Ascending aorta (tissue), 2 donors: ENCODE measurements at places on chromosomes 16 and 17.

- DNase-seq = no peak
- H3K36me3 ChIP-seq = no peaks in the 10 kb centered on the region
These were observed 128.5 kb upstream of the GSE1 start for GRCh38 chr16:85484347-85485300.

- H3K4me3 ChIP-seq = no peak overlapping the region
- H3K27ac ChIP-seq = no peak overlapping the region
- H3K27me3 ChIP-seq = peaks cover 18% of the 10 kb centered on the region
- DNase-seq = no peak
- H3K36me3 ChIP-seq = no peaks in the 10 kb centered on the region
These were observed 4.6 kb downstream of the UTS2R start for GRCh38 chr17:82376042-82376730.

DNA sequence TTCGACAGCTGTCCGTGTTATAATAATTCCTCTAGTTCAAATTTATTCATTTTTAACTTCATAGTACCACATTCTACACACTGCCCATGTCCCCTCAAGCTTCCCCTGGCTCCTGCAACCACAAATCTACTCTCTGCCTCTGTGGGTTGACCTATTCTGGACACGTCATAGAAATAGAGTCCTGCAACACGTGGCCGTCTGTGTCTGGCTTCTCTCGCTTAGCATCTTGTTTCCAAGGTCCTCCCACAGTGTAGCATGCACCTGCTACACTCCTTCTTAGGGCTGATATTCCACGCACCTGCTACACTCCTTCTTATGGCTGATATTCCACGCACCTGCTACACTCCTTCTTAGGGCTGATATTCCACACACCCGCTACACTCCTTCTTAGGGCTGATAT lies 16.5 kb downstream of the SCGB1C2 start:
- no peak overlapping the region for H3K4me3 ChIP-seq
- H3K27ac ChIP-seq = no peak overlapping the region
- no peaks in the 10 kb centered on the region for H3K27me3 ChIP-seq
- no peaks in the 10 kb centered on the region for H3K36me3 ChIP-seq

- DNase-seq = no peak
- no peaks in the 10 kb centered on the region for H3K36me3 ChIP-seq
- H3K4me3 ChIP-seq = no peak overlapping the region
- no peaks in the 10 kb centered on the region for H3K27me3 ChIP-seq
These were observed 104.6 kb downstream of the SEC14L1 start for GRCh38 chr17:77245162-77245926.

DNA sequence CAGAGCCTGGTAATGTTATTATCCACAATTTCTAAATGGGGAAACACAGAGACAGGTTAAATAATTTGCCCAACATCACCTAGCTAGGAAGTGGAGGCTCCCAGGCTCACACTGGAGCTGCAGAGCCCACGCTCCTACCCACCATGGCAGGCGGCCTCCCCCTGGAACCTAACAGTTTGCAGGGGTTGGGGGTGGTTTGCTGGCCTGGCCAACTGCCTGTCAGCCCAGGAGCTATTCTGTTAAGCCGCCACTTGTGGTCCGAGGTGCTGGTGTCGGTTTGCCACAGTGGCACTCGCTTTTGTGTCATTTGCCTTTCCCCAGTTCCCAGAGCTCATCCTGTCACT lies 3.6 kb downstream of the PRCD start:
- no peak overlapping the region for H3K4me3 ChIP-seq
- peaks cover 7% of the 10 kb centered on the region for H3K4me1 ChIP-seq
- no peaks in the 10 kb centered on the region for H3K36me3 ChIP-seq
- no peak for DNase-seq

GRCh38 chr17:44281570-44281969 lies 13.6 kb upstream of the SLC4A1 start:
- DNase-seq = no peak
- no peak overlapping the region for H3K27ac ChIP-seq
- no peaks in the 10 kb centered on the region for H3K36me3 ChIP-seq
- no peaks in the 10 kb centered on the region for H3K4me1 ChIP-seq
- H3K4me3 ChIP-seq = no peak overlapping the region

- H3K36me3 ChIP-seq = no peaks in the 10 kb centered on the region
- H3K4me1 ChIP-seq = no peaks in the 10 kb centered on the region
- H3K27ac ChIP-seq = no peak overlapping the region
- no peak for DNase-seq
These were observed 45.0 kb downstream of the KCNJ16 start for GRCh38 chr17:70119983-70120382.

GRCh38 chr16:86227801-86228200 lies 282.5 kb upstream of the FOXF1 start:
- DNase-seq = no peak
- H3K4me1 ChIP-seq = no peaks in the 10 kb centered on the region
- no peak overlapping the region for H3K27ac ChIP-seq

GRCh38 chr17:69143683-69144231 lies 2.1 kb upstream of the ABCA6 start:
- H3K36me3 ChIP-seq = no peaks in the 10 kb centered on the region
- no peak overlapping the region for H3K27ac ChIP-seq
- no peaks in the 10 kb centered on the region for H3K4me1 ChIP-seq
- no peaks in the 10 kb centered on the region for H3K27me3 ChIP-seq
- no peak overlapping the region for H3K4me3 ChIP-seq

DNA sequence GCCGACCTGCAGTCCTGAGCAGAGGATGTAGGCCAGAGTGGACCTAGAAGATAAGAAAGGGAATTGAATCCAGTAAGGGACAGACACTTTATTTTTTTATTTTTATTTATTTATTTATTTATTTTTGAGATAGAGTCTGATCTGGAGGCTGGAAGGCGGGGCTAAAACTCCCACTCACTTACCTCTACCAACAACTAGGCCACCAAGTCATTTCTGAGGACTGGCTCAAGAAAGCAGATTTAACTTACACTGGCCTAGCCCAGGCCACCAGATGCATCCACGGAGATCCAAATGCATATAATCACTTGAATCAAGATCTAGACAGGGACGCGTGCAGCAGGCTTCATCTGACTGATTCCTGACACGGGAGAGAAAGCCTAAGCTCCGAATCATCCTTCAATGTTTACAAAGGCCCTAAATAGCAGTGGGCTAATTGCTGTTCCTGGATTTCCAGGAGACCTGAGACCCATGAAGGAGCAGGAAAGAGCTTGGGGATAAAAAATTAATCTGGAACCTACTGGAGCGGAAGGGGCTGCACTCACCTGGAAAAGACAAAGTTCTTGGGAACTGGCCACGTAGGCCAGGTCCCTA lies 1.1 kb upstream of the ALOX12 start:
- no peak for DNase-seq
- no peaks in the 10 kb centered on the region for H3K27me3 ChIP-seq

GRCh38 chr16:23482778-23483177 lies 27.5 kb downstream of the GGA2 start:
- no peak overlapping the region for H3K4me3 ChIP-seq
- H3K36me3 ChIP-seq = peaks cover 97% of the 10 kb centered on the region
- no peaks in the 10 kb centered on the region for H3K27me3 ChIP-seq
- H3K4me1 ChIP-seq = no peaks in the 10 kb centered on the region
- no peak overlapping the region for H3K27ac ChIP-seq

DNA sequence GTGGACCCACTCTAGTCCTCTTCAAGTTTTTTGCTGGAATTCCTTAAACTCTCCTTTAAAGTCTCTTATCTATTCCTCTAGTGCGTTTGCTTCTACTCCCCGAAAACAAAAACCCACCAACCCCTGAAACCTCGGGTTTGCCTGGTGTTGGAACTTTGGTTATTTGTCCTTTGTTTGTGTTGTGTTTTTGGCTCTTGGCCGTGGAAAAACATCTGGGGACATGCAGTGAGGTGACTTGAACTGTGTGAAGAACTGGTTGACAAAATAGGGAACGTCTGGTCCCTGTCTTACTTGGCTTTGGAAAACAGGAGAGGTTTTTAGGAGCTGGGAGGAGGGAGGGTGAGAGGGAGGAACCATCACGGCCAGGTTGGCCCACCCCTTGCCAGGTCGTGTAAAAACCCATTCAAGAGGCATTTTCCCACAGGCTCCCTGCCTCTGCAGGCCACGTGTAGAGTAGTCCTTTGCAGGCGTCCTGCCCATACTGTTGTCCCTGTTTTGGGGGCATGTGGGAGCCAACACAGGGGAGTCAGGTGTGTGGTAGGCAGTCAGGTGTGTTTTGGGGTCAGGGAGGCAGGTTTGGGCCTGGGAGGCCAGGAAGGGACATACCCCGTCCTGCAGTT lies 169.3 kb downstream of the RAB11FIP4 start:
- H3K4me1 ChIP-seq = peaks cover 6% of the 10 kb centered on the region
- H3K27ac ChIP-seq = peak overlapping the region; percentile 93
- no peak for DNase-seq

DNA sequence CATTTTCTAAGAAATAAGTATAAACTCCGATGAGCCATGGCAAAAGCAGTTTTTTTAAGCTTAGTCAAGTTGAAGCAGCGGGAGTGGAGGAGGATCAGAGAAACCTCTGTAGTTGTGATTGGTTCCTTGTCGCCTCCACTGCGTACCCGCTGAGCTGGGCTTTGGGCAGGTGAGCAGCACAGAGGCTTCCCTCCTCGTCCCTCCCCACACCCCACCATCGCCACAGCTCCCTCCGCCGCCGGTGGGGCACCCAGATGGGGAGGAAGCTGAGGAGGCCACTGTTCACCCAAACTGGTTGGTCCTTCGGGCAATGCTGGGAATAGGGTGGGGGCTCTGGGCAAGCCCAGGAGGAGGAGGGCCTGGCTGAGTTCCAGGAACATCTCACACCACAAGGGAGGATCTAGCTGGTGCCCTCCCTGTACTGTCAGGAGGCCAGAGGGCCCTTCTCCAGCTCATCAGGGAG lies 5.2 kb upstream of the MRPL38 start:
- no peak overlapping the region for H3K27ac ChIP-seq
- no peak for DNase-seq

DNA sequence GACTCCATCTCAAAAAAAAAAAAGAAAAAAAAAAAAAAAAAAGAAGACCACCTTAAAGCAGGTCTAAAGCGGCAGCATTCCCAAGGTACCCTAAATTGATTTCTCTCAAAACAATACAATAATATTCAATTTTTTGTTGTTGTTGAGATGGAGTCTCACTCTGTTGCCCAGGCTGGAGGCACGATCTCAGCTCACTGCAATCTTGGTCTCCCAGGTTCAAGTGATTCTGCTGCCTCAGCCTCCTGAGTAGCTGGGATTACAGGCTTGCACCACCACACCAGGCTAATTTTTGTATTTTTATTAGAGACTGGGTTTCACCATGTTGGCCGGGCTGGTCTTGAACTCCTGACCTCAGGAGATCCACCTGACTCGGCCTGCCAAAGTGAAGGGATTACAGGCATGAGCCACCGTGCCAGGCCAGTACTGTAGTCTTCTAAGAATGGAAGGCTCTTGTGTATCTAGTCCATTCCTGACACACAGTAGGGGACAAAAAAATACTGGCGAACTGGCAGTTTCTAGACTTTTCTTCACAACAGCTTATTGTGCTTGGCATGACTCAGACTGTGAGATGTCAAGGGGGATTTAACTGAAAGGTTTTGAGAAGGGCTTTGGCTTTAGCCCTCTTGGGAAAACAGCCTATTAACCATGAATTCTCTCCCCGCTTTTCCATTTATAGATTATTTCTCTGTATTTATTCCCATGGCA lies 17.3 kb downstream of the CDR2 start:
- H3K27ac ChIP-seq = peak overlapping the region; percentile 53
- H3K36me3 ChIP-seq = peaks cover 2% of the 10 kb centered on the region
- no peak for DNase-seq
- H3K4me3 ChIP-seq = no peak overlapping the region
- H3K4me1 ChIP-seq = no peaks in the 10 kb centered on the region

DNA sequence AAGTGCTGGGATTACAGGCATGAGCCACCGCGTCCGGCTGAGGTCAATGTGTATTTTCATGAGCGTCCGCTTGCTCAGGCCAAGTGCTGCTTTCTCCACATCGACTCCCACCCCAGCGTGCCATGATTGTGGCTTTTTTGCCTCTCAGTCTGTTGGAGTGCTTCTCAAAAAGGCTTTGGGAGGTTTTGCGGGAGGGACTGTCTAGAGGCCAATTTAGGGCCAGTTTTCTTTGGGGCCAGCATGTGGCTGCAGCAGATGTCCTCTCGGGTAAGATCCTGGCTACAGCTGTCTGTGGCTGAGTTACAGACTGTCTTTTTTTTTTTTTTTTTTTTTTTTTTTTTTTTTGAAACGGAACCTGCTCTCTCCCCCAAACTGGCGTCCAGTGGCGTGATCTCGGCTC lies 6.5 kb downstream of the C16orf90 start:
- H3K4me3 ChIP-seq = no peak overlapping the region
- no peak overlapping the region for H3K27ac ChIP-seq
- no peaks in the 10 kb centered on the region for H3K27me3 ChIP-seq
- peaks cover 42% of the 10 kb centered on the region for H3K36me3 ChIP-seq

DNA sequence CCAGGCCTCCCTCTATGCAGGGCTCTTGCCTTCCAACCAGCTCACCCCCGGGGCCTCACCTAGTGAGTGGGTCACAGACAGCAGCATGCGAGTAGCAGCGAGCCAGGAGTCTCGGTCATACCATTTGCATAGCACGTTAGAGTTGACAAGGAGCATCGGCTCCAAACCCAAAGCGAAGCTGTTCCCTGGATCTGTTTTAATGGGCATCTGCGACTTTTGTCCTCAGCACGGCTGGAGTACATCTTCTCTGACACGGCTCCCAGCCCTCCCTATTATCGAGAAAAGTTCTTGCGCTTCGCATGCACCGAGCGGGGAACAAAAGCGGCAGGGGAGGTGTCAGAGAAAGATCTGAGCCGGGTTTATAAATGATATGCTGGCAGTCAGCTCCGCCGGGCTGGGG lies 253.3 kb downstream of the MAF start:
- H3K27me3 ChIP-seq = no peaks in the 10 kb centered on the region
- no peaks in the 10 kb centered on the region for H3K4me1 ChIP-seq
- no peak overlapping the region for H3K4me3 ChIP-seq
- no peak for DNase-seq
- H3K36me3 ChIP-seq = no peaks in the 10 kb centered on the region

DNA sequence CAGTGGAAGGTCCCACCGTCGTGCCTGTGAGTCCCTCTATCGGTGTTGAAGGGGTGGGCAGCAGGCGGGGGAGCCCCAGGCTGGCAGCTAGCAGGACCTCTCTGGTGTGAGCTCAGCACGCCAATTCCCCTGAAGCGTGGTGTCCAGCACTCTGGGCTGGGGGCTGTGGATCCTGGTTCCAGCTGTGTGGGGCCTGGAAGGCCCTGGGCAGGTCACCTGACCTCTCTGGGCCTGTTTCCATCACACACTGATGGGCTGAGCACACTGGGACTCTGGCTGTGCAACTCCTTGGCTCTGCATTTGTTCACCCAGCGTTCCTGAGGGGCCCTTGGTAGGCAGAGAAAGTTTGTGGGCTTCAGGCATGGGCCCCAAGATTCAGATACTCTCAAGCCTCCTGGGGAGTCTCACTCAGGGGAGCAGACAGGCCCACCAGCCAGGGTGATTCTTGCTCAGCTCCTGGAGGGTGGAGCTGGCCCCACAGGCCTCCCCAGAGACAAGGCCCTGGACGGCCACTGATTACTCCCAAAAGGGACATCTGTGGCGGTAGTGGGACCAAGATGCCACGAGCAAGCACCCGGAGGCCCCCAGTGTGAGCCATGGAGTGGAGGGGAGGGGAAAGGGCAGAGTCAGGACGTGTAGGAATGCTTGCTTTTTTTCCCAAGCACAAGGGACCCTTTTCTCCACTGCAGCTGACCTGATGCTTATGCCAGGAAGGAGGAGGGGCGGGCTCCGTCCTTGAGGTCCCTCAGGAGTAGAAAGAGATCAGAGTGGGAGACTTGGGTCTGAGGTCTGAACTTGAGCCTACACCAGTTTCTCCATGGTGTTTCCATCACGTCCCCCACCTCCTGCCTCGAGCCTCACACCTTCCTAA lies 8.5 kb downstream of the SCGB1C2 start:
- no peak overlapping the region for H3K4me3 ChIP-seq
- H3K27ac ChIP-seq = no peak overlapping the region
- no peaks in the 10 kb centered on the region for H3K4me1 ChIP-seq
- H3K27me3 ChIP-seq = no peaks in the 10 kb centered on the region
- no peaks in the 10 kb centered on the region for H3K36me3 ChIP-seq

GRCh38 chr16:78992001-78992400 lies 608.5 kb downstream of the MAF start:
- H3K27ac ChIP-seq = no peak overlapping the region
- H3K36me3 ChIP-seq = no peaks in the 10 kb centered on the region
- no peak for DNase-seq
- H3K27me3 ChIP-seq = no peaks in the 10 kb centered on the region
